ENCODE measurements at places on chromosomes 1 and 21.

DNA sequence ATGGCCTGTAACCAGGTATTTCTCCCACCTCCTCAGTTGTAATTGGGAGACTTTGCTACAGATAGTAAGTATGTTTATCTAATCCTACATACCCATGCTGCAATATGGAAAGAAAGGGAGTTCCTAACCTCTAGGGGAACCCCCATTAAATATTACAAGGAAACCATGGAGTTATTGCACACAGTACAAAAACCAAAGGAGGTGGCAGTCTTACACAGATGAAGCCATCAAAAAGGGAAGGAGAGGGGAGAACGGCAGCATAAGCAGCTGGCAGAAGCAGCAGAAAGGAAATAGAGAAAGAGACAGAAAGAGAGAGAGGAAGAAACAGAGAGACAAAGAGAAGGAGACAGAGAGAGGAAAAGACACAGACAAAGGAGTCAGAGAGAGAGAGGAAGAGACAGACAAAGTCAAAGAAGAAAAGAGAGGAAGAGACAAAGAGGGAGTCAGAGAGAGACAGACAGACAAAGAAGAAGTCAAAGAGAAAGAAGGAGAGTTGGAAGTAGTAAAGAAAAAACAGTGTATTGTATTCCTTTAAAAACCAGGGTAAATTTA is 142.9 kb downstream of the FASLG start:
- DNase-seq: no peak

DNA sequence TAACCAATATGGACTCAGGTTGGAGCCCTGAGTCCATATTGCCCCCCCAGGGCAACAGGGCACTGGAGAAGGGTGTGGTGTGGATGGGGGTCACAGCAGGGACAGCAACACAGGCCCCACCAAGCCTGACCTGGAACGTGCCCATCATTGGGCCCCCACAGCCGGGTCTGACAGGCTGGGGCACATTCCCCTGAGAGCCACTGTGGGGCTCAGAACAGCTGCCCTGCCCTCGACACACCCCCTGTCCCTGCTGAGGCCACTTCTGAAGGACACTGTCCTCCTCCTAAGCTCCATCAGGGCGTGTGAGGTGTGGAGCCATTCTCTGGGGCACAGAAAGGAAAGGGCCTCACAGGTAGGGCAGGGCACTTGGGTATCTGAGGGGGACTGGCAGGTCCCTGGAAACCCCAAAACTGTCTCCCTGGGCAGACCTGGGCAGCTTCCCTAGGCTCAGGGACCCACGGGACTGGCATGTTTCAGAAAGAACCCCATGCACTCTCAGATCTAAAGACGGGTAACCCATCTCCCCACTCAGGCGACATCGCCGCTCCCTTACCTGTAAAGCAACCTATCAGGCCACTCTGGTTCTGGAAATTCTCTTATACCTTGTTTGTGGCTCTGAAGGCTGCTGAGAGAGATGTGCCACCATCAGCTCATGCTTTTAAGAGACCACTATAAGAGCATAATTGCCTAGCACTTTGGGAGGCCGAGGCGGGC is 95.5 kb downstream of the DMRTB1 start:
- DNase-seq: no peak

DNA sequence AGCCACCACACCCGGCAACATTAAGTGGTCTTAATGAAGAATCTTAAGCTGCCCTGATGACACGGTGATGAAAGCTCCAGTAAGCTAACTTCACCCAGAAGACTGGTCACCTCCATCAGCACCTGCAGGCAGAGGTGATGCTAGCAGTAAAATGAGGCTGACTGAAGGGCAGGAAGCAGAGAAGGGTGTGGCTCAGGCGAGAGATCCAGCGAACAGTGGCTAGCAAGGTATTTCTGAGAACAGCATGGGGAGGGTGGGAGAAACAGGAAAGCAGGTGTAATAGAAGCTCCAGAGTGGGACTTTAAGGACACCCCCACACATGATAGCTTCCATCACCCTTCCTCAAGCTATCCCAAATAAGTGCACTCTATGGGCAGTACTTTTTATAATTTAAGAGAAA is 15.9 kb upstream of the DISP1 start:
- DNase-seq: no peak

GRCh38 chr1:159071970-159072582 is 4.5 kb downstream of the AIM2 start:
- DNase-seq: no peak

- peak; percentile 39 for DNase-seq
Observed at GRCh38 chr1:156571919-156572662, at the start of gene IQGAP3. Gene IQGAP3, minus strand, starts transcription at chr1:156572565. Its CDS starts 36 bp downstream, at chr1:156572529.

DNA sequence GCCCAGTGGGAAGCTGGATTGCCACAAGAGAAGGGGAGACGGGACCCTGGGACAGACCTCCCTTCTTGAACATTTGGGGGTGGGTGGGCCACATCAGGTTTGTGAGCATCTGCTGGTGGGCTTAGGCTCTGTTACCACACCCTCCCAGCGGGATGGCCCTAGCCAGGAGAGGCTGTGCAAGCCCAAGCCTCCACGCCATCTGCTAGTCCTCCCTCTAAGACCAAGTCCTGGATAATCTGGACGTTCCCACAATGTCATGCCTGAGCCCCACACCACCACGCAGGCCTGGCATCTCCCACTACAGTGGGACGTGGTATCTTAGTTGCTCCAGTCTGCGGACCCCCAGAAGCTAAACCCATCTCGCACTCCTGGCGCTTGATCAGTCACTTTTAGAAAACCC is 3.7 kb upstream of the IBA57 start:
- DNase-seq: no peak

DNA sequence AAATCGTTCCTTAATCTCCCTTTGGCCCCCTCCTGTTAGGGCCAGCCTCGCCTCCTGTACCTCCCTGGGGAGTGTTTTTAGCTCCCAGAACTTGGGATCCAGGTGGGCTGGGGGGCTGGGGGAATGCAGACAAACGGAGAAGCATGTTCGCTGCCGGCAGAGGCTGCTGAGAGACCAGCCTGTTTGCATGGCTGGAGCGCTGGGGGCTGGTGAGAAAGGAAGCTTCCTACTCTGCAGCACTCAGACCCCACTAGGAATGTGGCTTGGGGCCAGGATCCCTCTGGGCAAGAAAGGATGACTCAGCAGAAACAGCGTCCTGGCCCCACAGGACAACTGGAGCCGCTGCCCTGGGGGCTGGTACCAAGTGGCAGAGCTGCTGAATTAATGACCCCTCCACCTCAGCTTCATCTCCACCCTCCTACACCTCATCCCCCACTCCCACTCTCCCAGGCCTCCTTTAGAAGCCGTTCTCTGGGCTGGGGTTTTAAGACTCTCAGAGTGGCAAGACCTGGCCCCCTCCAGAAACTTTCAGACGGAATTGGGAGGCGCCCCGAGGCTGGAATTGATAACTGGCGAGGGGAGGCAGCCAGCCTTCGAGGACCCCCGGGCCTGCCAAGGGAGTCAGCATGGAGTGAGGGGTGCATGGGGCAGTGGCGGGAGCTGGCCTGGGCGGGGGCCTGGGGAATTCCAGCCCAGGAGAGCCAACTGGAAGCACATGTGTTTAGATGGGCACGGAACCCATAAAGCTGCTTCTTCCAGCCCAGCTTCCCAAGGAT is 28.5 kb upstream of the EPS8L3 start:
- no peak for DNase-seq

GRCh38 chr1:9787702-9788101 is 36.1 kb downstream of the CLSTN1 start:
- DNase-seq: no peak

- no peak for DNase-seq
Observed at GRCh38 chr21:45405819-45406762, 1.1 kb downstream of the COL18A1 start.

- no peak for DNase-seq
Observed at GRCh38 chr1:39540504-39541031, 36.0 kb downstream of the PABPC4 start.

- DNase-seq: no peak
Observed at GRCh38 chr1:212737559-212737958, 37.9 kb upstream of the BATF3 start.

DNA sequence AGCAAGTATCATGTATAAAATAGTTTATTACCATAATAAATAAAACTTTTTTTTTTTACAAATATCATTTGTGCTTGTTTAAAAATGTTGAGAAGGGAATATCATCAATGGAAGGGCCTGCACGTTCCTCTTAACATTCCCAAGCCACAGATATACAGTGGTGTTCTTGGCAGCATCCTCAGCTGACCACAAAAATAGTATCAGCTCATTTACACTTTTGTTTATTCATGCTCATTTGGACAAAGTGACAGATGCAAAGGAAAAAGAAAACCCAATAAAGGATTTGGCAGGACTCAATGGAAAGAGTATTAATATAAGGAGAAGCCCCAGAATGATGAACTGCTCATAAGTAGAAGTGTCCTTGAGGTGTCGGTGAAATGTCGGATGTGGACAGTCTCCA is 349.6 kb downstream of the HHAT start:
- no peak for DNase-seq

- no peak for DNase-seq
Observed at GRCh38 chr1:171226747-171227370, 21.4 kb upstream of the FMO1 start.

GRCh38 chr1:107477233-107477632 is 336.4 kb downstream of the NTNG1 start:
- no peak for DNase-seq

GRCh38 chr1:188089461-188089860 is 1260.7 kb downstream of the PLA2G4A start:
- DNase-seq: no peak

- no peak for DNase-seq
Observed at GRCh38 chr1:46370214-46370633, 23.9 kb upstream of the FAAH start.

- no peak for DNase-seq
Observed at GRCh38 chr1:94237291-94238226, at the start of gene ARHGAP29. Gene ARHGAP29, minus strand, starts transcription at chr1:94237584. Its CDS starts 5,973 bp downstream, at chr1:94231611.

- no peak for DNase-seq
Observed at GRCh38 chr1:101002551-101002950, 23.0 kb downstream of the DPH5 start.

- no peak for DNase-seq
Observed at GRCh38 chr1:230922620-230923019, 54.3 kb upstream of the C1orf198 start.

DNA sequence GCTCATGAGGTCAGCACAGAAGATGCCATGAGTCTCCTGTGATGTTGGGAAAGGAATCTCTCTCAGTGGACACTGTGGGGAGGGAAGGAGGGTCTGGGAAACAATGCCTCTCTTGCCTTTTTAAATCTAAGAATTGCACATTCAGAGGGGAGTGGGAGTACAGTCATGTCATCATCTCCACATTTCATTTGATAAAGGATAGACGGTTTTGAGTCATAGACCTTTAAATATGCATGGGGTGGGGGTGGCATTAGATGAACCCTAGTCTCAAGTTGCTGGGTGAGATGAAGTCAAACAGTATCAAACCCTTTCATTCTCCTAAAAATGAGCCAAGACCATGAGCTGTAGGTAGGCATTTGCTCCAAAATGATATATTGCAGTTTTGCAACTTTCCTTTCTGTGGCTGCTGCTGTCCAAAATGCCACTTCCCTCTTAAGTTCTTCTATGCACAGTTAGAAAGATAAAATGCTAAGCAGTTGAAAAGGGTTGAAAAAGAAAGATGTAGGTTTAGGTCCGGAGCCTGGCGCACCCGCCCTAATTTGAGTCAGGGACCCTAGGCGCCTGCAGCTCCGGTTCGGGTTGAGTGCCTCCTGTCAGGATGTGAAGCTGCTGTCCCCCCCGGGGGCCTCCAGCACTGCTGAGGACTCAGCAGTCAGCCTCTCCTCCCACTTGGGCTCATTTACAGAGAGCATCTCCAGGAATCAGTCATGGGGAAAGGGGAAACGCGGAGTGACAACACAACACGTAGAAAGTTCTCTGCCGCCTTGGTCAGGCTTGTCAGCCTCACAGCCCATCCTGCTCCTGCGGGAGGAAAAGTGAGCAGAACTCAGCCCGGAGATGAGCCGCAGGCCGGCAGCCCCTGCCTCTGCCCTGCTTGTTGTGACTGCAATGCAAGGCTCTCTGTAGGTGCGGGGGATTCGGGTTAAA is 479.3 kb upstream of the RUNX1 start:
- DNase-seq: peak; percentile 15

GRCh38 chr21:14572204-14572780 is 26.2 kb upstream of the SAMSN1 start:
- no peak for DNase-seq

DNA sequence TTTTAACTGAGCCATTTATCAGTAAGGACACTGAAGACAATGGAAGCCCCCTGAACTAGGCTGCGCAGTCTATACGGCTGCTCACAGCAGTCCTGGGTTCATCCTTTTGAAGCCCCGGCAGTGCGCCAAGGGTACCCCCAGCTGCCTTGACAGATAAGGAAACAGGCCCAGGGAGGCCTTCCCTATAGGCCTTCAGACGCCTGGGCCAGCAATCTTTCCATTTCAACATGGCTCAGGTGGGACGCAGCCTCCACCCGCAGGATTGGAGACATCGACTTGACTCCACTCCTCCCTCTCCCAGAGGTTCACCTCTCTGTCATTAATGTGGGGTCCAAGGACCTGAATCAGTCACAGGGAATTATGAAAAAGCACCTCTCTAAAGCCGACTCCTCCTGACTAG is 2.8 kb upstream of the LYPD8 start:
- no peak for DNase-seq
